Mesendoderm (in vitro differentiated cells): ENCODE measurements at places on chromosomes 5 and 9.

- DNase-seq = peak; percentile 5
Observed at GRCh38 chr9:22203371-22204138, 194.4 kb upstream of the CDKN2B start.

DNA sequence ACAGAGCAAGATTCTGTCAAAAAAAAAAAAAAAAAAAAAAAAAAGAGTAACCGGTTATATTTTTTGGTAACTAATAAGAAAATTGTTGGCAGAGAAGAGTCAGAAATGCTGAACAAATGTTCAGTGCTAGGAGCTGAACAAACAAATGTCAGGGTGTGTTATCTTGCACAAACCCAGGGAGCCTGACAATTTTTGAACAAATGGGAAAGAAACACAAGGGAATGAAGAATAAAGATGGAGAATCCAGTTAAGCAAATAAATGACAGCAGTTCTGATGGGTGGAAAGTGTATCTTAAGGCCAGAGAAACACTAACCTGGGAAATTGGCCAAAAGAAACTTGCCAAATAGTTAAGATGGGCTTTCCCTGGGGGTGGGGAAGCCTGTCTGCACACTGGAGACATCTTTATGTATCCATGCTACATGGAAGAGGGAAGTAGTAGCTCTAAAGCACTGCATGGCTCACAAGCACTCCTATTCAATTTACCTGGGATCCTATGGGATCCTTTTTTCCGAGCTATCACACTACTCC lies 23.7 kb downstream of the KLHL3 start:
- no peak for DNase-seq

DNA sequence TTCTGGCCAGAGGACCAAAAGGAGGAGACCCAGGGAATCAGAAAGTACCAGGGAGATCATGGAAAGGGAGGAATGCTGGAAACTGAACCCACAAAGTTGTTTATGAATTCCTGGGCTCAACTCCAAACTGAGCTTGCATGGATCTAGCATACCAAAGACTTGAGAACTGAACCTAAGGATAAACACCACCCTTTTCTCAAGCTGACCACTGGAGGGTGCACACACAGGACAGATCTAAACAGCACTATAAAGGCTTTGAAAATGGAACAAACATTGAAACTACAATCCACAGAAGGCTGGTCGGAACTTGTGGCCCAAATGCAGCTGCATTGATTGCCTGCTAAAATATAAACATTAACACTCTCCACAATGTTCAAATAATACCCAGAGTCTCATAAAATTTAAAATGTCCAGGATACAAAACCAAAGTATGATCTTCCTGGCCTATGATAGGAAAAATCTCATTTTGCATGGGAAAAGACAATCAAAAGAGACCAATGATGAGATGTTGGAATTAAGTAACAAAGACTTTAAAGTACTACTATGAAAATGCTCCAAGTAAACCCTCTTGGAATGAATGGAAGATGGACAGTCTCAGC lies 15.6 kb upstream of the IRF1 start:
- peak; percentile 56 for DNase-seq

GRCh38 chr5:37495668-37496347 lies 116.7 kb downstream of the WDR70 start:
- DNase-seq = no peak

- DNase-seq = no peak
Observed at GRCh38 chr9:106755736-106756135, 107.2 kb upstream of the ZNF462 start.

GRCh38 chr9:2126331-2126803 lies 111.2 kb downstream of the SMARCA2 start:
- DNase-seq = no peak

- no peak for DNase-seq
Observed at GRCh38 chr9:113219186-113219936, 1.7 kb downstream of the FKBP15 start.

GRCh38 chr5:56314529-56314928 lies 81.4 kb upstream of the ANKRD55 start:
- no peak for DNase-seq

- no peak for DNase-seq
Observed at GRCh38 chr5:154801083-154801482, 45.9 kb downstream of the LARP1 start.

DNA sequence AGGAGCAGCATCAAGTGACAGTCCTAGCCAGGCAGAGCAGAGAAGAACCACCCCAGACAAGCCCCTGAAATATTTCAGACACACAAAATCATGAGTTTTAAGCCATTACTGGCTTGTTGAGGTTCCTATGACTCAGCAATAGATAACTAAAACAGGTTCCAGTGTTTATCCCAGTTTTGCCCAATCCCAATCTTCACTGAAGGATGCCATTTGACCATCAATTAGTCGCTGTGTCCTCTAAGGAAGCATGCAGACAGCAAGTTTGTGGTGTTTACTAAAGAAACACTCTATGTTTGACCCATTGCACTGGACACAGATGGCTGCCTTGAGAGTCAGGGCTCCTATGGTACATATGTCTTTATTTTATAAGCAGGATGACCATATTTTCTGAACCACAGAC lies 186.7 kb downstream of the SYK start:
- no peak for DNase-seq

DNA sequence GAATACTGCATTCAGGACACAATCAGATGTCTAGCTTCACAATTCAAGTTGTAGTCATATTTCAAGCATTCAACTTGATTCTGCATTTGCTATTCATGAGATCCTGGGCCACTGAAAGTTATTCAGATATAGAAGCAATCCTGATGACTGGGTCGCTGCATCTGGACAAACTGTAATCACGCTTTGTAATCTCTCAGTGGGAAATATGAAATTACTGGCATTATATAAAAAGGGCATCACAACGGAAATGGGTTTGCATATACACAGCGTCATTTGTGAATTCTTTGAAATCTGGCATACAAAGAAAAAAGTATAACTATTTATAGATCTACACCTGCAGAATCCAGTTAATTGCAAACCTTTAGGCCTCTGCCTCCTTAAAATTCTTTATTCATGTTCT lies 102.2 kb downstream of the PARP8 start:
- no peak for DNase-seq

- no peak for DNase-seq
Observed at GRCh38 chr5:177982956-177983355, 13.1 kb downstream of the PROP1 start.

- DNase-seq = peak; percentile 72
Observed at GRCh38 chr9:137083394-137084004, 3.3 kb upstream of the MAN1B1 start.

GRCh38 chr5:141880961-141881801 lies 3.0 kb upstream of the PCDH1 start:
- peak; percentile 66 for DNase-seq

- no peak for DNase-seq
Observed at GRCh38 chr9:124733964-124734740, 37.0 kb downstream of the NR6A1 start.

DNA sequence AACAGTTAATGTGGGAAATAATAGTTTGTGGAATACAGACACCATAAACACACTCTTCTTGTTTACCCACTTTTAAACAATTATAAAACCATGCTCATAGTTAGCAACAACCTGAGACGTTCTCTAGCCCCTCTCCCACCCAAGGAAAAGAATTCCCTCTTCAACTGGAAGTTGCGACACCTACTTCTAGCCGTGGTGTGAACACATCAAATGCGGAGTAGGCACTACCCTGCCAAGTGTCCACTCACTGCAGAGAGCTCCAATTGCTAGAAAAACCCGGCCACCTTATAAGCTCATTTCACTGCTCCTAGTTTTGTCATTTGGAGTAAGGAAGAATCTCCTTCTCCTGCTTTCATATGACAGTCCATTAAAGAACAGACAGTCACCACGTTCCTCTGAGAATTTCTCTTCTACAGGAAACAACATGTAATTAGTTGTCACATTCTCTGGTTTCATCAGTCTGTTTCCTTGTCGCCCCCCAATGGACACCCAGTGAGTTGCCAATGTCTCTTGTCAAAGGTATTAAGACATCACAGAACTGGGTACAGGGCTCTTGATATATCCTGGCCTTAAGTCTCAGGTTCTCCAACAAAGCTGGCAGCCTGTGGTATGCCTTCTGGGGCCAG lies 47.3 kb downstream of the PRLR start:
- peak; percentile 91 for DNase-seq

DNA sequence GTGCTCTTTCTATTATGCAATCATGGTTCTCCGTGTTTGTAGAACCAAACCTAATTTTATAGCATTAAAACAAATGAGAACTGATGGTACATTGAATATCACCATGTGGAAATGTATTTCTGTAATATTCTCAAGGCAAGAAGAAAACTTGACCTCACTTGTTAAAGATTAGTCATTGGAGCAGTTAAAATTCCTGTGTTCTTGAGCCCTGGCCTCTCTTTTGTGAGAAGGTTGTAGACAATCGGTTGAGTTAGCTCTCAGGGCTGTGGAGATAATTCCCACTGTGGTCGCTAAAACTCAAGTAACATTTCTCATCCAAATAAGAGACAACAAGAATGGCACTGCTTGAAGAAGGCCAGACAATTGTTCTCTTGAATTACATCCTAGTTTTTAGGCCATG lies 216.0 kb upstream of the KLF4 start:
- DNase-seq = no peak

GRCh38 chr9:121801579-121801978 lies 150.1 kb downstream of the DAB2IP start:
- no peak for DNase-seq

DNA sequence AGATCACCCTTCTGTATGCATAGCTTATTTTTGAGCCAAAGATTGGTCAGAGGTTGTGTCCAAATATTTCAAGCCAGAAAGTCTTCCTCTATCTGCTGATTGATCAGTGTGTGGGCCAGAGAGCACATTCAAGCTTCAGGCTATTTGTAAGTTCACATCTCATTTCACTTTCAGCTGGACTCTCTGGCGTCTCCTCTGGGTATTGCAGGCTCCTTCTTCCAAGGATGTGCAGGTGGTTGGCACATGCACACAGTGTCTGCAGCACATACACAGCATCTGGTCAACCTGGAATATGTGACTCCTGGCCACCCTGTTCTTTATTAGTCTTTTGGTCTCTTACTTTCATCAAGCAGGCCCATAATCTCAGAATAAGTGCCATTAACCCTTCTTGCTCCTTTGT lies 516.1 kb downstream of the ANXA1 start:
- peak; percentile 15 for DNase-seq

- no peak for DNase-seq
Observed at GRCh38 chr5:73213566-73213998, 40.6 kb downstream of the TMEM174 start.

DNA sequence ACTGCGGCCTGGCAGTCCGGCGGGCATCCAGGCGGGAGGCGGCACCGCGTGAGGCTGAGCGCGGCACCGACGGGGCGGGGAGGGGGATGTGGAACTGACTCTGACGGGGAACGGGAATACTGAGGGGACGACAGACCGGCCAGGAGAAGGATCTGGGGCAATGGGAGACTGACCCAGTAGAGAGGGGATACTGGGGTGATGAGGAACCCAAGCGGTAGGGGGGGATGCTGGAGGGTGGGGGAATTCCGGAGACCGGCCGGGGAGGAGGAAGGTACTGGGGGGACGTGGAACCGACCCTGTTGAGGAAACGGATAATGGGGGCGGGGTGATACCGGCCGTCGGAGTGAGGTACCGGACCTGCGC lies 423 bp downstream of the IPPK start:
- DNase-seq = no peak

- DNase-seq = no peak
Observed at GRCh38 chr5:626850-627249, 14.7 kb downstream of the CEP72 start.

DNA sequence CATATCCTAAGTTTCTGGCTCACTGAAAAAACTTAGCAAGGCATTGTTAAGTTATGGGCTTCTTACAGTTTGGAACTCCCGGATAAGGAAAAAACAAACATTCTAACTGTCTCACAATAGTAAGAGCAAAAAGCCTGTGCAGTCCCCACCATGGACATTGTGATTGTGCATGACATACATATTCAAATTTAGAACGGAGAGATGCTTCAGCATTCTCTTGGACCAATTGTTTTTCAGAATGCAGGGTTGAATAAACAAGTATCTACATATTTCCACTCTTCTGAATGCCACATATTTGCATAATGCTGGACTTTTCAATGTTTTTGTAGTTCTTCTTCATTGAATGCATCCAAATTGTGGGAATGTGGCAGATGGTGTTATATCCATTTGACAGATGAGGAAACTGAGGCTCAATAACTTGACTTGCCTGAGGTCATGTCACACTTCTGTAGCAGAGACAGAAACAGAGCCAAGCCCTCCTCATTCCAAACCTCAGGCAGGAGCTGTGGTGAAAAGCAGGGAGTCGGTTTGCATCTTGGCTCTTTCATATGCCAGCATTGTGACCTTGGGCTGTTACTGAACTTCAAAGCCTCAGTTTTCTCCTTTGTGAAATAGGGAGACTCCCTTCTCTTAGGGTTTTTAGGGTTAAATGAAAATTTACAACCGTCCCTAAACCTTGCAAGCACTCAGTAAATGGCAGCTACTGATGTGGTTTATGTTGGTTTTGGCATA lies 95.1 kb downstream of the IQGAP2 start:
- DNase-seq = no peak

DNA sequence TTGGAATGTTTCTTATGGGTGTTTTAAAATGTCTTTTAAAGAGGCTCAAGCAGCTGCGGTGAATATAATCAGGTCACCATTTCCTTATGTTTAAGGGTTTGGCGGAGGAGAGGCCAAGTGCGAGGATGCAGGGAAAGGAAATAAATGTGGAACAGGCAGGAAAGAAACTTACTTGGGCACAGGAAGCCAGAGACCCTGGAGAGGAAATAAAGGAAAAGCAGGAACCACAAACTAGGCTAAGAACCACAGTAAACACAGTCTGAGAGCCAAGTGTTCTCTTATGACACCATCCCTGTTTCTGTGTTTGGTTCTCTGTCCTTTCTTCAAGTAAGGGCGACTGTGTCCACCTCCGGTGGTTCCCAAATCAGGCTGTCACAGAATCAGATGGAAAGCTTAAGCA lies 166.5 kb downstream of the C9orf152 start:
- DNase-seq = no peak

DNA sequence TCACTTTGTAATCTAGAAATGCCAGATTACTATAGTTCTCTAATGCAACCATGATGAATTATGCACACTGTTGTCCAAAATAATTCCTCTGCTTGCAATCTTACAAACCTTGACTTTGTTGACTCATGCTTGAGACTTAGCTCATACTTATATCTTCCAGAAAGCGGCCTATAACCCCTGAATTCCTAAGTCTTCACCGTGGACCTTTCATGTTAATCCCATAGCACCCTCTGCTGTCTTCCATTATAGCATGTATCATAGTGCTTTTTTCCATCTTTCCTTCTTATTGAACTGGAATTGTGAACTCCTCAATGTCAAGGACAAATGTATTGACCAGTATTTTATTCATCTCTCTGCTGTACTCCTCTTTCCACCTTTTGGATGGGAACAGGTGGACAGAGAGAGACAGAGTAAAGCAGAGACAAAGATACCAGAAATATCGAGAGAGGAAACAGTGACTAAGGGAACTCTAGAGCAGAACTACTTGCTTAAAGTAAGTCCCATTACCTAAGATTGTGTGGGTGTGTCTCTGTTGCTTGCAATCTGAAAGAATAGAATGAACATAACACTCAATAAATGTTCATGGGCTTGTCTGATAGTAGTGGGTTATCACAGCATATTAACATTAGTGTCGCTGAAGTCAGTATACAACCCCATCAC lies 110.0 kb downstream of the LURAP1L start:
- DNase-seq = peak; percentile 58
